ENCODE measurements at places on chromosomes 12 and 14.

DNA sequence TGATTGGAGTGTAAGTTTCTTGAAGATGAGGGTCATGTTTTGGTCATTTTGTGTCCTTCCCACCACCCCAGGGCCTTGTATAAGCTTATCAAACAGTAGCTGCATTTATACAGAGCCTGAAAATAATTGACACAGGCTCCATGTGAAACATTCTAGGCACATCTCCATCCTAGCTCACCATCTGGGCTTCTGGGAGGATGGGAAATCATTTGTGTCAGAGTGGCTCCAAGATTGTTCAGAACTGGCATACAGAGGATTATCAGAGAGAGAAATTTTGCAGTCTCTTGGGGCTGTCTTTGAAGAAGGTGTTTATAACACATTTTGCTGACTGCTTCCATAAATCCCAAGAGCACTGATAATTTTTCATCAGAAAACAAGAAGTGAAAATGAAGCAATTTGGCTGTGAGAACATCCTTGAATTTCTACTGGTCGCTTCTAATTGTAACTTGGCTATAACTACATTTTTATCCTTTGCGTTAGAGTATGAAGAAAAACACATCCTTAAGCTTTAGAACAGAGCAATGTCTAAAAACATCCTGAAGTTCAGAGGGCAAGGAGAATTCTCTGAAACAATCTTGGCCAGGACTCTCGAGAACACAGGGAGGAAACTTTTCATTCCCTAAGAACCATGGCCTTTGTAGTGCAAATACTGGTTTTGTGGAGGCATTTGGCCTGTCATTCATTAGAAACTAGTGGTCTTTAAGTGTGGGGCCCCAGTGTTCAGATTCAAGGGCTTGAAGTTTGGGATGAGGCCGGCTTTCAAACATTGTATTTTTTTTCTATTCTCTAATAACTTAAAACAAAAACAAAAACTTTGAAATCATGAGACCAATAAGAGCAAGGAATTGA is 151.1 kb downstream of the DACT1 start:
- no peak for DNase-seq

DNA sequence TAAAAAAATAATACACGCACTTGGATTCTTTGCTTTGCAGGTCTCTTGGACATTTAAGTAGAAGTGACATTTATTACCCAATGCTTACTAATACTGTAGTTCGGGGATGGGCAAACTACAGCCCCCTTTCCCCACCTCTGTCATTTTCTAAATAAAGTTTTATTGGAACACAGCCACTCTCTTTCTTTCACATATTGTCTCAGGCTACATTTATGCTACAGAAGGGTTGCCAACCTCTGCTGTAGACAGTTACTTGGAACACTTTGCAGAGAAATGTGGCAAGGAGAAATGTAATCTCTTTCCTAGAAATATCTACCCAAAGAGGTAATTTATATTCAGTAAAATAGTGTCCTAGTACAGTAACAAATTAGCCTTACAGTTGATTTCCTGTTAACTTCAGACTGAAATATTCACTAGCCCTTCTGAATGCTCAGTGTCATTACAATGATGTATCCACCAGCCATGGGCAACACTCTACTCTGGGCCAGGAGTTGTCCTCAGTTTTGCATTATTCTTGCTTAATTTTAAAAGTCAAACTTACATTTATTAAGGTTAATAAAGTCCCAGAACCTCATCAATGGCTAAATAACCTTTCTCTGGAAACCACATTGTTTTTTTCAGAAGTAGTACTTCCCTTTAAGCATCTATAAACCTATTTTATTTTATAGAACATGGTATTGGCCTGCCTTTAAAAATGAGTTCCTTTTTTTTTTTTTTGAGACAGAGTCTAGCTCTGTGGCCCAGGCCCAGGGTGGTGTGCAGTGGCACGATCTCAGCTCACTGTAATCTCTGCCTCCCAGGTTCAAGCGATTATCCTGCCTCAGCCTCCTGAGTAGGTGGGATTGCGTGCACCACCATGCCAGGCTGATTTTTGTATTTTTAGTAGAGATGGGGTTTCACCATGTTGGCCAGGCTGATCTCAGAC is 269.6 kb upstream of the AMIGO2 start:
- DNase-seq: no peak

GRCh38 chr12:124893792-124894516 is 20.5 kb downstream of the UBC start:
- DNase-seq: no peak

GRCh38 chr12:92921877-92922276 is 7.2 kb downstream of the EEA1 start:
- no peak for DNase-seq

- DNase-seq: no peak
Observed at GRCh38 chr12:42552822-42553221, 36.7 kb downstream of the PRICKLE1 start.

- no peak for DNase-seq
Observed at GRCh38 chr12:116002890-116003536, 274.5 kb downstream of the MED13L start.

DNA sequence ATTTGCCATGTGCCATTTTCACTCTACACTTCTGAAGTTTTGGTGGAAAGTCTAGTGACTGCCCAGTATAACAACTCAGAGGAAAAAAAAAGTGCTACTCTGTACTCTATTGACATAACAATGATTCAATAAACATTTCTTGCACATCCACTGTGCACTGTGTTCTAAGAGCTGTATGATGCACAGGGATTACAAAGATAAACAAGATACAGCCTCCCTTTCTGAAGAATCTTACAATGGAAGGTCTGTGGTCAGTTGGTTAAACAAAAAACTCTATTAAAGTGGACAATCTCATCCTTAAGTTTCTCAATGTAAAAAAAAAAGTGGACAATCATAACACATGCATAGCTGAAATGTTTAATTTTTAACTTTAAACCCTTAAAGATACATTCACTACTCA is 105.7 kb upstream of the RASSF8 start:
- DNase-seq: no peak

GRCh38 chr12:88566430-88566829 is 13.8 kb downstream of the KITLG start:
- DNase-seq: no peak

DNA sequence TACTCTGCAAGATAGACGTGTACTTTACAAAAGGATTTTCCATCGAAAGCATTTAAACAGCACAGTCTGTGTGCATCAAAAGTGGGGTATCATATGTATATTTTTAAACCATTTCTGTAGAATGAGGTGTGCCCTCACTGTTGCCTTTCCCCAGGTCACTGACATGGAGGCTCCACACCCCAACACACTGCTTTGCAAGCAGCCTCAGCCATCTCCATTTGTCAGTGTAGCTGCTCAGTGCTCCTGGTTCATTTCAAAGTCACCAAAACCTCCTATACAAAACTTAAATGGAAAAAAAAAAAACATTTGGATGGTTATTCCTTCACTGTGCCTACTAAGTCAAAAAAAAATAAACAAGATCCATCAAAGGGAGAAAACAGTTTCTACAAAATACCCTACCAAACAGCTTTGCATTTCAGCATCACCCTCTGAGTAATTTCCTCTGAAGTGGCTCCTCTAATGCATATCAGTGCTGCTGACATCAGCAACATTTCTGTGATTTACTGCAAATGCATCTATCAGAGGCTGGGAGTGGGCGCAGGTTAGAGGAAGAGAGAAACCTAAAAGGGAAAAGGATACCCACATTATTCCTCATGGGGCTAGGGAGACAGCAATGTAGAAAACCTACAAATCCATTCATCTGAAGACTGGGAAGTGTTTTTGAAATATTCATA is 46.0 kb downstream of the KCNK10 start:
- no peak for DNase-seq

GRCh38 chr12:110005319-110005973 is 6.2 kb downstream of the ANKRD13A start:
- DNase-seq: no peak

GRCh38 chr12:108337235-108338223 is 1.6 kb downstream of the CMKLR1 start:
- DNase-seq: peak; percentile 27

GRCh38 chr12:127162902-127163301 is 1104.1 kb upstream of the TMEM132C start:
- no peak for DNase-seq

DNA sequence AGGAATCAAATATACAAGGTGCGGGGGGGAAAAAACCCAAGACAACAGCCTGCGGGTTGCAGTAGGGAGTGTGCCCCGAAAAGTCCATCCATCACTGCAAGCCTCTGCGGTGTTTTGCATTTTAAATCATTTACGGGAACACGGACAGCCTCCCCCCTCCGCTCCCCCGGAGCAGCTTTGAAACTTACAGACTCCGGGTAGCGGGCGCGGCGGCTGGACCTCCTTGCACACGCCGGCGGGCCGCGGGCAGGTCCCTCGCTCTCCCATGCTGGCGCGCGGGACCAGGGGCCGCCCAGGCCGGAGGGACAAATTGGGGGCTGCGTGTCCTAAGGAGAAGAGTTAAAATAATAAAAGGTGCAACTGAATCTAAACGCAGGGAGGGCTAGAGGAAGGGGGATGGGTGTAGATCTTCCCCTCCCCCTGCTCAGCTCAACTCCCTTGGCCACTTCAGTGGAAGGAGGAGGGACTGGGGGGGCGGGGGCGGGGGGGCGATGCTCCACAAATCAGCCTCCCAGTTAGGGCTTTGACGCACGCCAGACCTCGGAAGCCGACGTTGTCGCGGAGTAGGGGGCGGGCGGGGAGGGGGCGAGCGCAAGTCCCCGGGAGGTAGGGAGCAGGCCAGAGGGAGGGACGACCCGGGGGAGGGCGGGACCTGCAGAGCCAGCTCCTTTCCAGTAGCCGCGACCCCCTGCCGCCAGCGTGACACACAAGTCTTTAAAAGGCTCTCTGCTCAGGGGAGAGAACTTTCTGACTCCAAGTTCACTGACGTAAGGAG is at the start of gene KCNJ8:
Gene KCNJ8 (minus strand): TSS at position 349 of the 775 bp plus-strand sequence. CDS start 1,090 bp downstream, outside the sequence.
- DNase-seq: no peak

DNA sequence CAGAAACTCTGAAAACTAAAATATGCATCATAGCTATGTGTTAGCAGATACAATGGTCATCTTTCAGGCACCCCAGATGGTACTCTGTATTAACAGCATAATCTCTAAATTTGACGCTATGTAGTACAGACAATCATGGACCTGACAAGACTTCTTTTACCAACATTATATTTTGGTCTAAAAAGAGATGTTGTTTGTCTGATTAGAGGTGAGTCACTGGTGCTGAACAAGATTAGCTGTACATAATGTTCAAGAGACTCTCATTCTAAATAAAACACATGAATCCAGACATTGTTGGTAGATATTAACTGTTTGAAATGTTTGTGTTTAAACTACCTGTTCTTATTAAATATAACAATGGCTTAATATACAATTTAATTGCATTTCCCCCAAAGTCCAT is 146.4 kb upstream of the LMNTD1 start:
- DNase-seq: no peak

DNA sequence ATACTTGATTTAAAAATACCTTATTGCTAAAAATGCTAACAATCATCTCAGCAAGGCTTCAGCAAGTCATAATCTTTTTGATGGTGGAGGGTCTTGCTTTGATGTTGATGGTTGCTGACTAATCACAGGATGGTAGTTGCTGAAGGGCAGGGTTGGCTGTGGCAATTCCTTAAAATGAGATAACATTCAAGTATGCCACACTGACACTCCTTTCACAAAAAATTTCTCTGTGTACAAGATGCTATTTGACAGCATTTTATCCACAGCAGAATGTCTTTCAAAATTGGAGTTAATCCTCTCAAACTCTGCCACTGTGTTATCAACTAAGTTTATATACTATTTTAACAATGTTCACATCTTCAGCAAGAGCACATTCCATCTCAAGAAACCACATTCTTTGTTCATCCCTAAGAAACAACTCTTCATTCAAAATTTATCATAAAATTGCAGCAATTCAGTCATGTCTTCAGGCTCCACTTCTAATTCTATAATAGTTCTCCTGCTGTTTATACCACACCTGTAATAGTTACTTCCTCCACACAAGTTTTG is 16.1 kb downstream of the SCAF11 start:
- DNase-seq: no peak

- DNase-seq: no peak
Observed at GRCh38 chr14:38788060-38788459, 315.0 kb downstream of the SEC23A start.

GRCh38 chr14:96584907-96585671 is 82.9 kb downstream of the PAPOLA start:
- no peak for DNase-seq

DNA sequence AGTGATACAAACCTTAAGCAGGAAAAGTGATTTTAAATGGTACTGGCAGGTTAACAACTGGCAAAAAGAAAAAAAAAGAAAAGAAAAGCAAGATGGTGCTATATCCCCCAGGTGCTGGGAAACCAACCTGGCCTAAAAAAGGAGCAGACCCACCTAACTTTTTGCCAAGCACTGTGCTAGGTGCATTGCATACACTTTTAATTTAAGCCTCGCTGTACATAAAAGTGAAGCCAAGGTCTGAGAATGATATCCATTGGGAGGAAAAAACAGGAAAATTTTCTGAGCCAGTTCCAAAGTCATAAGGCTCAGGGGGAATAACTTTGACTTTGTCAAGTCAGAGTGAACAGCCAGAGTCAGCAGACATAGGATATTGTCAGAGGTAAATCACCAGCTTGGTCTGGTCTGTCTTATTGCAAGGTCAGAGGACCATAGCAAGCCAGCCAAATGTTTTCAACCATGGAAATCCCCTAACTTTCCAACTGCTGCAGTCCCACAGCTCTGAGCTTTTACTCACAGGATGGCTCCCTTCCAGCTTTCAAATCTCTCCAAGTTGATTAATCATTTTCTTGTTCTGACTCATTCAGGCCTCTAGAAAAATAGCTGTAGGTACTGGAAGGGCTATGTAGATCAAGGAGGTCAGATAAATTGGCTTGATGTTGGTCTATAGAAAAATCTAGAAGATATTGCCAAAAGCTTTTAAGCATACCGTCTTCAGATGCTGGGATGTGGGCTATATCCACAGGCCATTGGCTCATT is 412.9 kb downstream of the RAD51B start:
- DNase-seq: no peak

GRCh38 chr12:50524621-50525020 is 19.8 kb downstream of the DIP2B start:
- DNase-seq: no peak

GRCh38 chr14:63290741-63291430 is 27.8 kb downstream of the GPHB5 start:
- no peak for DNase-seq

DNA sequence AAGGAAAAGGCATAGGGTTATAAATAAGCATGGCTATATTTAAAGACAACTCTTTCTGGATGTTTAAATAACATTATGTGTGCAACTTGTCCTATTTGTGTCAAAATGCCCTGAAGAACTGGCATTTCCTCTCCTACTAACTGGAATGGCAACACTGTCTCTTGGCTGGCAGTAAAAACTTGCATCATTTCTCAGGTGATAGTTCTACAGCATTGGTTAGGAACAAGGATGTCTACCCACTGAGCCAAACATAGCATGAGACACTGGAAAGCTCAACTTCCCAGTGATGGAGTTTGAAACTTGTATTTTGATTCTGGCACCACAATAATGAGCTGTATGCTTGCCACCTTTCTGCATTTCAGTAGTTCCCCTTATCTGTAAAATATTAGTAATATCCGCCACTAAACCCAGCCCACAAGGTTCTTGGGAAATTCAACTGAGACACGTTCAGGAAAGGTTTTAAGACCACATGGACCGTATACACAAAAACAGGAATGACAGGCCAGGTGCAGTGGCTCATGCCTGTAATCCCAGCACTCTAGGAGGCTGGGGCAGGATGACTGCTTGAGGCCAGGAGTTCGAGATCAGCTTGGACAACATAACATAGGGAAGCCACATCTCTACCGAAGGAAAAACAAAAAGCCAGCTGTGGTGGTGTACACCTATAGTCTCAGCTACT is 5.1 kb downstream of the SLC38A2 start:
- no peak for DNase-seq
